ENCODE measurements at places on chromosomes 16 and 17.

GRCh38 chr17:64343833-64344637 is 46.6 kb downstream of the PECAM1 start:
- peak; percentile 25 for DNase-seq

DNA sequence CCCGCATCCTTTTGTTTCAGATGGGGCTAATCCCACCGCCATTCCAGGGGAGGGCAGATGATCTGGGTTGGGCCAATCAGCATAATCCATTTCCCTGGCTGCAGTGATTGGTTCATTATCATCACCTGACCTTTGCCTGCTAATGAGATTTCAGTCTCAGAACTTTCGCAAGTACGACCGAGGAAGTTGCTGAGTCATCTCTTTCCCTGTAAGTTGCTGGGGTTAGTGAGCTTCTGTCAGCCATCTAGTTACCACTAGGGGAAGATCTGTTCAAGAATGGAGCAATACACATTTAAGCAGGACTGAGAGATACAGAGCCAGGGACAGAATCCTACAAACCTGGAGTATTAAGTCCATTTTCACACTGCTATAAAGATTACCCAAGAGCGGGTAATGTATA is 65.3 kb upstream of the NUDT7 start:
- no peak for DNase-seq

DNA sequence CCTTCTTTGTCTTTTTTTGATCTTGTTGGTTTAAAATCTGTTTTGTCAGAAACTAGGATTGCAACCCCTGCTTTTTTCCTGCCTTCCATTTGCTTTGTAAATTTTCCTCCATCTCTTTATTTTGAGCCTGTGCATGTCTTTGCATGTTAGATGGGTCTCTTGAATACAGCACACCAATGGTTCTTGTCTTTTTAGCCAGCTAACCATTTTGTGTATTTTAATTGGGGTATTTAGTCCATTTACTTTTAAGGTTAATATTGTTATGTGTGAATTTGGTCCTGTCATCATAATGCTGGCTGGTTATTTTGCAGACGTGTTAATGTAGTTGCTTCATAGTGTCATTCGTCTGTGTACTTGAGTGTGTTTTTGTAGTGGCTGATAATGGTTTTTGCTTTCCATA is 26.2 kb downstream of the NFATC3 start:
- no peak for DNase-seq

DNA sequence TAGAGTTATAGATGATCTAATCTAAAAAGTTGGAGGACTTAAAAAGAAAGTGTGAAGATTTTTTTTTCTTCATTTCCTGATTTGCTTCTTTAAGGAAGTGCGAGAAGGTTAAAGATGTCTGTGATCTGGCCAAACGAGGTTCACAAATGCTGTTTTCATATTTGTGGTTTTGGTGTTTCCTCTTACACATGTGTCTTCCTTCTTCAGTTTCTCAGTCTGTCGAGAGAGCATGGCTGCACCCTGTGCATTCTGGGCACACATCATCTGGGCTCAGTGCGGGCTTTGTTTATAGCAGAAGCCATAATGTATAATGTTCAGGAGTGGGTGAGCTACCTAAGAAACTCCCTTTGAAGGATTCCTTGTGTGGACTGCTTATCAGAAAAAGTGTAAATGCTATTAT is 260.4 kb upstream of the TBX2 start:
- peak; percentile 65 for DNase-seq

DNA sequence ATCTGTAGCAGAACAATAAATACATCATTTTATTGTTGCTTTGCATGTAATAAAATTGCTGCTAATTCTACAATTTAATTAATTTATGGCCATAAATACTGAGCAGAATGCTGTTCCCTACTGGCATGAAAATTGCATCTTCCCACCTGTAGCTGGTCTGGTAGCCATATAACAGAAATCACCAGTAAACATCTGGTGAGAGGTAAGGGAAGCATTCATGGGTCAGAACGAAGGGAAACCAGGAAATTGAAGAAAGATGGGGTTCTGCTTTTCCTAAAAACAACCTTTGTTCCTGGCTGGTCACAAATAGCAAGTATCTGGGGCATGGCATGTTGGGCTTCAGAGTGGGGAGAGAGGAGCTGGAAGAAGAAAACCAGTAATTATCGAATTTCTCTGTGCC is 128.4 kb downstream of the CDH11 start:
- DNase-seq, result no peak

GRCh38 chr17:47697906-47698711 is 4.1 kb downstream of the TBKBP1 start:
- no peak for DNase-seq

- no peak for DNase-seq
Observed at GRCh38 chr17:57422574-57423164, 166.3 kb downstream of the MSI2 start.

GRCh38 chr16:83968306-83968851 is 335 bp downstream of the NECAB2 start:
- no peak for DNase-seq

- no peak for DNase-seq
Observed at GRCh38 chr16:79899316-79899715, 298.8 kb upstream of the MAF start.

GRCh38 chr17:48717367-48718226 is 4.7 kb downstream of the PRAC1 start:
- DNase-seq, result no peak

DNA sequence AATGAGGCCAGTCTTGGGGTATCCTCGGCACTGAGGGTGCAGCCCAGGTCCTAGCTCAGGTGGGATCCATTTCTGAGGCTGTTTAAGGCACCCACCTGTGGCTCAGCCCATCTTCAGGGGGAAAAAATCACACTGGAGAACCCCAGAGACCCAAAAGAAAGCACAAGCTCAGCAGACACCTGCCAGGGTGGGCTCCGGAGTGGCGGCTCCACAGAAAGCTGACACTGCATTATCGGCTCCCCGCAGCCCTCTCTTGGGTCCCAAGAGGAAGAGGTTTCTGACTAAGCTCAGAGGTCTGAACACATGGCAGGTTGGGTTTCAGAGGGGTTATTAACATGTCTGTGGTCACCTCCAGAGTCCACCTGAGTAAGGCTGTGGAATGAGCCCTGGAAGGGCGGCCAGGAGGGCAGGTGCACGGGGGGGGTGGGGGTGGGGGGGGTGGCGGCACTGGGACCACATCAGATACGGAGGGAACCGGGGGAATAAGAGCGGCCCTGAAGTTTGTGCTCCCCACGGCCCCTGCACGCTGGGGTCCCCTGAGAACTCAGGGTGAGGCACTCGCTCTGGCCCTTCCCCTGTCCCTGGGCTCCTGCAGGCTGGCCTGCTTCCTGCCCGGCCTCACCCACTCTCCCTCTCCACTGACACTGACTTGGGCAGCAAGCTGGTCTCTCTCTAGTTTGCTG is 79.5 kb downstream of the TIMM22 start:
- DNase-seq, result no peak

DNA sequence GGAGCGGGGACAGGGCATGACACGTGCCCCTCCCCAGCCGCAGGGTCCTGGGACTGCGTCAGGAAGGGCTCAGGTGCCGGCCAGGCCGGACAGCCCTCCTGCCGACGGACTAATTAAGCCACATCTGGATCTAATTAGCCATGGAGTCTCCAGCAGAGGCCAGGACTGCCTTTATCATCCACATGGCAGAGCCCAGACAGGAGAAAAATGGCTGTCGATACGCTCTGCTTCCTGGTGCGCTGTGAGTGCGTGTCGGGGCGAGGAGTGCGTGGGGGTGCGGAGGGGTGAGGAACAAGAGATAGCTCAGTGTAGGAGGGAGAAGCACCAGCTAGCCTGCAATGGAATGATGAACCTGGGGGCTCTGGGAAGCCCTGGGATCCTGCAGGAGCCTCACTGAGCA is 218.8 kb downstream of the IRF8 start:
- no peak for DNase-seq

DNA sequence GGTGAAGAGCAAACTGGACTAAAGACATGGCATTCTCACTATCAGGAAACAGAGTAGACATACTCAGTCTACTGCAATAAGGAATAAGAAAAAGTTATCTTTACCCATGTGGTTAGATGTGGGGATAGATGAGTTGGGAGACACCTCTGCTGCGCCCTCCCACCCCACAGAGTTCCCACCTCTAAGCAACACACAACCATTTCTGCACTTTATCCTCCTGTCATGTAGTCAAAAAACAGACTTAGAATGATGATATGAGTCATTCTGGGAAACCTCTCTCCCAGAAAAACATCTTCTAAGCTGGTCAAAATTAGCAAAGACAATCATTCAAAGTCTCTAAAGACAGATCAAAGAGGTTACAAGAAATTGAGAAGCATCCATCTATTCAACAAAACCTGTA is 94.9 kb downstream of the CACNG1 start:
- no peak for DNase-seq

DNA sequence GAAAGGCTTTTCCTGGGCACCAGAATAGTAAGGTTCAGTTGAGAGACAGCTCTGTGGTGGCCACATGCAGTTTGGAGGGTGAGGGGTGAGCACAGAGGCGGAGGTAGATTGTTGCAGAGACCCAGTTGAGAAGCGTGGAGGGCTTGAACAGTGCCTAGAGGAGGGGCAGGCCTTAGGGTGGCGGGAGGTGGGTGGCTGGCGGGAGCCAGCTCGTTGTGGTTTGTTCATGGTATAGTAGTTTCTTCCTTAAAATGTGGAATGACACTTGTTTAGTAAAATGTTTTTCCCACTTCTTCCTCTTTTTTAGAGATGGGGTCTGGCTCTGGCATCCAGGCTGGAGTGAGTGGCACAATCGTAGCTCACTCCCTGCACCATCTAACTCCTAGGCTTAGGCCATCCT is 14.2 kb downstream of the USP10 start:
- no peak for DNase-seq

DNA sequence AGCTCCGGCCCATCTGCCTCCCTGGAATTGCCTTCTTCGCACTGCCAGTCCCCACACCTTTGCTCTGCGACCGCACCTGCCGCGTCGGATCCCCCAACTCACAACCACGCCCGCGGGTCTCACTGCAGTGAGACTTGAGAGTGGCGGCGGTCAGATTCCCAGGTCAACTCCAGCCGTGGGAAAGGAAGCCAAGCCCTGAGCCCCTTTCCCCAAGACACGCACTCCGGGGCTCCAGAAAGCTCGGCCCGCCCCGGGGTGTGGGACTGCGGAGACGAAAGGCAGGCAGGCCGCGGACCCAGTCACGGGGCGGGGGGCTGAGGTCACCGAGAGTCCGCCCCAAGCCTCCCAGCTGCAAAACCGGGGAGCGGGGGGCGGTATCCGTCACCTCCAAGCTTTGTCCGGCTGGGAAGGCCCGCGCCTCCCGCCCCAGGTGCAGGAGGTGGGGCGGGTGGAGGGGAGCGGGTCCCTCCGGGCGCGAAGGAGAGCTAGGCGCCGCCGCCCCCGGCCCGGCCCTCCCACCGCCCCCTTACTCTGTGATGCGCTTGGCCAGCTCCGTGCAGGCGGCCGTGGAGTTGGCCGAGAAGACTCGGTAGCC is 615 bp downstream of the PRPSAP1 start:
- no peak for DNase-seq

- DNase-seq, result no peak
Observed at GRCh38 chr16:1008085-1008484, 26.5 kb downstream of the SOX8 start.

DNA sequence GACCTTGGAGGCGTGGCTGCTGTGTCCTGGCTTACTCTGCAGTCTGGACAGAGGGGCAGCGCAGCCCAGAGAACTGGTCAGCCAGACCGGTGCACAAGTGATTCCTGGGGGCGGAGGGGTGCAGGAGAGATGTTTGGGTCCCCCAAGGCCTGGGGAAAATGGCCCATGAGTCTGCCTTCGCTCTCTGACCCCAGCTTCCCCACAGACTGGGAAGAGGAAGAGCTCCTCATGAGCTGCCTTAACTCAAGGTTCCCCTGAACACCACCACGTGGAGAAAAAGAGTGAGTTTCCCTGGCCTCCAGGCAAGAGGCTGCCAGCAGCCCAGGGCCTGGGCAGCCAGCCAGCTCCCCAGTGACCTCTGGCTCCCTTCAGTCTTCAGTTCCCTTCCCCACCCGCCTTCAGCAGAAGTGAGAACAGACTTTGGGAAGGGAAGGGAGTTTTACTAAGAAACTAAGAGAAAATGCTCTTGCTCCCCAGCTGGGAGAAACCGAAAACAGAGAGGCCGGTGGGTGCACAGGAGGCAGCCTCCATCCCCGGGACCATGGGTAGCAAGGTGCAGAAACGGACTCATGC is 2.0 kb upstream of the C17orf99 start:
- no peak for DNase-seq

DNA sequence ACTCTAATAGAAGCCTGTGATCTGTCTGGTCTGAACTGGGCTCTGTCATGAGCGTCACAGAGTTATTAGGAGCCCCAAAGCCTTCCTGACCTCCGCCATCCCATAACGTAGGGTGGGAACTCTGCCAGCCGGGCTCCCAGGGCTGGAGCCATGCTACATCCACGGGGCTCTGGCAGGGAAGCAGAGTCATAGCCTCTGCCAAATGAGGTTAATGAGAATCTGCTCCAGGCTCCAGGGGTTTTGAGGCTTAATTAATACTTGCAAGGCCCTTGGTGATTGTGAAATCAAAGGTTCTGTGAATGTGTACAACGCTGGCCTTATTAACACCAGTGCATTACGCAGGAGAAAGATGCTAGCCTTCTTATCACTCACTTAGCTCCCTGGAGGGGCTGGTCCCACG is 42.4 kb upstream of the ZFP90 start:
- no peak for DNase-seq

- no peak for DNase-seq
Observed at GRCh38 chr17:40059729-40060475, 2.9 kb upstream of the THRA start.

DNA sequence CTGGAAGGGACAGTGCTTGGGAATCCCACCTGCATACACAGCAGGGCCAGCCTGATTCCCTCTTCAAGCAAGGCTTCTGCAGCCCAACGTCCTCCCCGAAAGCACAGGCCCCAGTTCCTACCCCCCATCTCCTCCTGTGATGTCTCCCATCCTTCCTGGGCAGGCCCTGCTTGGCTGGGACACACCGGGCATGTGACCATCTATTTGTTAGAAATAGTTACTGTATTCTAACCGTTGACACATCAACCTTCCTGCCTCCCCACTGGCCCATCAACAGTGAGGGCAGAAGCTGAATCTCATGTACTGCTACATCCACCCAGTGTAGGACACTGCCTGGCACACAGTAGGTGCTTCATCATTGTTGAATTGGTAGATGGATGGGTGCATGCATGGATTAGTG is 10.7 kb downstream of the PRR29 start:
- no peak for DNase-seq

DNA sequence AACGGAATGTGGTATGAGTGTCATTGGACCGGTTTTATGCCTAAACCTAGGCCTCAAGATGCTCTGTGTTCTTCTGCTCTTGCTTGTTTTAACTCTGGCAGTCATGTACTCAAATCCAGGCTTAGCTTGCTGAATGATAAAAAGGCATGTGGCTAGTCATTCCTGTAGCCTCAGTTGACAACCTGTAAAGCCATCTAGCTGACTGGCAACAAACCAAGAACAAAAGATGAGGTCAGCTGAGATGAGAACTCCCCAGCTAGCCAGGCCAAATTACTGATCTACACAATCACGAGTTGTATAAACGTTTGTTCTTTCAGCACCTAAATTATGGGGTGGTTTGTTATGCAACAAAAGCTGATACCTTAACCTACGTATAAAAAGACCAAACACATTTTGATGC is 1406.0 kb upstream of the CDH8 start:
- no peak for DNase-seq

GRCh38 chr17:46942441-46943217 is 19.7 kb downstream of the GOSR2 start:
- peak; percentile 18 for DNase-seq

GRCh38 chr17:14827396-14827919 is 437.7 kb downstream of the PMP22 start:
- no peak for DNase-seq

All from CD4-positive, alpha-beta T cell (primary cell).